ENCODE measurements at places on chromosomes 3 and 15.

DNA sequence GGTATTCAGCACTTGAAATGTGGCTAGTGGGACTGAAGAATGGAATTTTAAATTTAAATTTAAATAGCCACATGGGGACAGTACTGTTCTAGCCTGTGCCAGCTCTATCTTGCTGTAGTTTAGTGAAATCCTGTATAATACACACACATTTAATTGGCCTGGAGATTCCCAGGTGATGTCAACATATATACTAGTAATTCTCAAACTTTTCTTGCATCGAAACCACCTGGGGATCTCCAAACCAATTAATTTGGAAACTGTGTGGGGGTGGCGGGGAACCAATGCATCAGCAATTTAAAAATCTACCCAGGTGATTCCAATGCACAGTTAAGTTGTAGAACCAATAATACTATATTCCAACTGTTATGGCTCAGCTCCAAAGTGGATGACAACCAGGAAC is 228.9 kb upstream of the MRPL3 start:
- DNase-seq: no peak

- no peak for DNase-seq
Observed at GRCh38 chr15:69032703-69033373, 18.3 kb downstream of the NOX5 start.

DNA sequence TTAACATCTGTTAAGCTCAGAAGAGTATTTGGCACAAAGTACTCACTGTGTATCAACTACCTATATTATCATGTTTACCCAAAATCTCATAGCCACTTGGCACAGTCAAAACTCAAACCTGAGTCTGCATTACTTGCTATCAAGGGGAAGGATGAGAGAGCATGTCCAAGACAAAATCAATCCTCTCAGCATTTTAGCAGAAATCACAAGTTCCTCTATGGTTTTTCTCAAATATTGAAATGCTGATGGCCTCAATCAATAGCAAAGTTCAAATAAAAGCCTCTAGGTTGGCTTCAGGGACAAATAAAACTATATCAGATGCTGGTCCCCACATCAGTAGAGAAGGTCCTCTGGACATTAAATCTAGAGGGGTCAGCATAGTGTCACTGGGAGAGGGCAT is 14.3 kb downstream of the TBC1D2B start:
- DNase-seq: no peak

- DNase-seq: no peak
Observed at GRCh38 chr3:73490453-73491286, 134.1 kb downstream of the PDZRN3 start.

DNA sequence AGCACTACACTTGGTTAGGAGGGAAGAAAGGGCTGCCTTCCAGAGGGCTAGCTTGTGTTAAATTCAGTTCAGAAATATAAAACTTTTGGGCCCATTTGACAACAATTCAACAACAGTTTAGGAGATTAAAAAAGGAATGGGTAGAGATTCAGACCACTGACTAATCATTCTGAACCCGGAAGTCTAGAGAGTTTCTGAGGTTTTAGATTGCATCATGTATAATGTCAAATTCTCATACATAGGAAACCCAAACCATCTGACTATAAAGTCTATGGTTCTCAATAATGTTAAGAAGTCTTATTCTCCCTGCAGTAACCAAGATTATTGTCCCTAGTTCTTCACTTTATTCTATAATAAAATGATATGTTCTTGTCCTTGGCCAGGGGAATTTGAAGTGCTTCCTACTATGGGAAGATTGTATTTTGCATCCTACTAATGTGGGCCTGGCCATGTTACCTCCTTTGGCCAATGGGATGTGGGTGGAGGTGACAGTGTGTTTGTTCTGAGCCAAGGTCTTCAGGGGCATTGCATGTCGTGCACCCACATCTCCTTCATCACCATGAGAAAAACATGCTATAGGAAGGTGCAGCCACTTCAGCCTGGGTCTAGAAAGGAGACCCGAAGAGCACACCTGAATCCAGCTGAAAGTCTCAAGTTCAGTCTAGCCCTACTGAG is 66.4 kb upstream of the CCNL1 start:
- no peak for DNase-seq

- no peak for DNase-seq
Observed at GRCh38 chr3:142735462-142735861, 11.6 kb downstream of the TRPC1 start.

DNA sequence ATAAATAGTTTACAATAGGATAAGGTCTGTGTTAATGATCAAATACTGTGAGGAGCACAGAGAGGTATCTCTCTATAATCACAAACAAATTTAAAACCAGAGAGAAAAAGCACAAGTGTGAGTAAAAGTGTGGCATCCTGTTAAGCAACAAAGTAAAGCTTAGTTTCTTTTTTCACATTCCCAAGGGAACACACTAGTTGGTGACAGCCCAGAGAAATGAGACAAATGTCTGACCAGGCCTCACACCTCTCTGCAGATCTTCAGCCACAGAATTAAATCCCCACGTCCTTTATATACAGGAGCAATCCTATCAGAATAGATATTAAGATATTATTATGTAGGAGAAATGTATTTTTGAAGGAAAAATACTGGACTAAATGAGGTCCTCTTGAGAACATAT is 2.7 kb downstream of the FBN1 start:
- no peak for DNase-seq

DNA sequence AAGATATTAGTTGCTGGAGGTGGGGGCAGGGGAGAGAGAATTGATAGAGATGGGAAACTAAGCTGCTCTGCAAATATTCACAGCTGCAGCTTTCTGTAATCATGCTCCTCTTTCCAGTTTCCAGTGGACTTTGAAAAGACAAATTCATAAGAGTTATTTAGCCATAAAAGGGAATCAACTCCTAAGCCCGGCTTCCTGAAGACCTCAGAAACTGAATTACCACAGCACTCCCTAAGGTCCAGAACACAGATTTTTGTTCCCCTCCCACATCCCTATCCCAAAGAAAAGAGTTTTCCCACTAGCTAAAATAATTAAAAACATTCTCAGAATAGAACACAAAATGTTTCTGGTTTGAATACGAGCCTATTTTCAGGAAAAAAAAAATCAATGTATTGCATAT is 871.8 kb upstream of the NR2F2 start:
- DNase-seq: no peak

GRCh38 chr15:36152936-36153335 is 426.5 kb upstream of the CDIN1 start:
- DNase-seq: no peak

DNA sequence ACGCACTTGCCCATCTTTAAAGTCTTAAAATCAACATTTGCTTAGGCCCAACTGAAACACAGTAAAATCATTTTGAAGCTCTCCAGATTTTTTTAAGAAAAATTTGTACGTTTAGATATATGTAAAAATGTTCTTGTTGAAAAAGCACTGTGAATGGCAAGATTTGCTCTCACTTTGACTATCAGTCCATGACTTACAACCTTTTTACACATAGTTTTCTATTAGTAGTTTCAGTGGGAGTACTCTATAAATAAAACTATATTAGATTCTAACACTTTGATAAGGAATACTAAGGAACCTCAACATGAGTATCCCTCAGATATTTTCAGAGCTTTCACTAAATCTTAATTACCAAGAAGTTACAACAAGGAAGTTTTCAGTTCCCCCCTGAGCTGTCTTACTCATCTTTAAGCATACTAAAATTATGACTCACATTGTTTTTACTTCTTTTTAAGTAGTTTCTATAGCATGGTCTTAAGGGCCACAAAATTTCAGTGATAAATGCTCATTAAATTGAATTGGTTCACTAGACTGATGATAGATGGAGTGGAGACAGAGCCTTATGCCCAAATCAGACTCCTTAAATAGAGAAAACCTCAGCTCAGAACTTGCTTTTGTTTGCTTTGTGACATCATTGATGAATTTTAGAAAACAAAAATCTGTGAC is 31.6 kb upstream of the RAP2B start:
- no peak for DNase-seq

GRCh38 chr3:41846850-41847249 is 115.1 kb downstream of the ULK4 start:
- DNase-seq: no peak

- DNase-seq: no peak
Observed at GRCh38 chr15:56672721-56673120, 60.6 kb downstream of the ZNF280D start.

DNA sequence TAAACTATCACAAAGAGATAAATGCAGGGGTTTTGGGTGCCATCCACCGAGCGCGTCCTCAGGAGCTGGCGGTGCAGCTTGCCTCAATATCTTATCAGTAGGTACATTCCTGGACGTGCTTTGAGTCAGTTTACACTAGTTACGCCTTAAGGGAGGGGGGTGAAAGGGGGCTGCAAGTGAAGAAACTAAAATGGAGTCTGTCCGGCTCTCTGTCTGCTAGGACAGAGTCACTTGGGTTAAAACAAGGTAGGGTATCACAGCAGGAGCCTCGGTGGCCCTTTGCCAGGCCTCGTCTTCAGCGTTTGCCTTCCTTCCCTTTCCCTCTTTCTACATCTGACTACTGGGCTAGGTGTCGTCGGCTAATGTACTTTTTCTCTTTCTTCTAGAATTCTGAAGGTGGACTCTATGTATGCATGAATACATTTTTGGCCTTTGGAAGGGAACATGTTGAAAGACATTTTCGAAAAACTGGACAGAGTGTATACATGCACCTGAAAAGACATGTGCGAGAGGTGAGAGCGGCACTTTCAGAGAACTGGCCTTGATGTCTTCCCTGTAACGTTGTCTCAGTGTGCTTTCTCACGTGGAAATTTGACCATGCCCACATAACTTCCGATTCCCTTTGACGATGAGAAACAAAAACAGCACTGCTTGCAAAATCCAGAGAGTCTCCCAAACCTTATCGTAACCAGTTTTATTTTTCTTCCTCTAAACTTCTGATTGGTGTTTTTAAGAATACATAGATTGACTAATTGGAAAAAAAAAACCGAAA is 28.8 kb downstream of the USP13 start:
- DNase-seq: no peak

DNA sequence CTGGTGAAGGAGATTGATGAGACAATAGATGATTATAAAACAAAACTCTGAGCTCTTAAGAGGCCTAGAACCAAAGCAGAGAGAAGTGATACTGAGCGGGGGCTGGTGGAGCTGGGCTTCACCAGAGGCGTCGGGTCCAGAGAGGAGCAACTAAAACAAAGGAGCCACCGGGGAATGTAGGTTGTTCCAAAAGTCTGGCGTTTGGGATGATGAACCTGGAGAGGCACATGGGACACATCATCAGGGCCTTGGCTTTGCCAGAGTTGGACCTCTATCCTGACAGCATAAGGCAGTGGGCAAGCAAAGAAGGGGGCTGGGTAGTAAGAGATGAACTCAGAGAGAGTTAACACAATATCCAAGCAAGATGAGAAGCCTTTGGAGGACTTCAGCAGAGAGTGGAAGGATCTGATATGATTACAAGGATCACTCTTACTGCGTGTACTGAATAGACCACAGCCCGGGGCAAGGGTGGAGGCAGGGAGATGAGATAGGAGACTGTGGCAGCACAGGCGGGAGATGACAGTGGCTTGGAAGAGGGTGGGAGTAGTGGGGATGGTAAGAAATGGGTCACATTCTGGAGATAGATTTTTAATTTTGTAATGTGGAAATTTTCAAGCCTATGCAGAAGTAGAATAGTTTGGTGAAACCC is 36.0 kb upstream of the RASA2 start:
- no peak for DNase-seq

GRCh38 chr15:29913528-29914135 is 91.4 kb upstream of the TJP1 start:
- no peak for DNase-seq

- DNase-seq: no peak
Observed at GRCh38 chr3:142394921-142395622, 52.8 kb downstream of the XRN1 start.

- DNase-seq: no peak
Observed at GRCh38 chr3:130558366-130558765, 41.4 kb downstream of the COL6A6 start.

- DNase-seq: no peak
Observed at GRCh38 chr3:12907729-12908128, 66.4 kb upstream of the RPL32 start.
